NCI-H748 treated with DMSO at 0.1 percent for 48 hours (cell line): ENCODE measurements at places on chromosomes 13 and 19.
A peak's percentile ranks its signal among the peaks of the same experiment; 100 is the strongest.

DNA sequence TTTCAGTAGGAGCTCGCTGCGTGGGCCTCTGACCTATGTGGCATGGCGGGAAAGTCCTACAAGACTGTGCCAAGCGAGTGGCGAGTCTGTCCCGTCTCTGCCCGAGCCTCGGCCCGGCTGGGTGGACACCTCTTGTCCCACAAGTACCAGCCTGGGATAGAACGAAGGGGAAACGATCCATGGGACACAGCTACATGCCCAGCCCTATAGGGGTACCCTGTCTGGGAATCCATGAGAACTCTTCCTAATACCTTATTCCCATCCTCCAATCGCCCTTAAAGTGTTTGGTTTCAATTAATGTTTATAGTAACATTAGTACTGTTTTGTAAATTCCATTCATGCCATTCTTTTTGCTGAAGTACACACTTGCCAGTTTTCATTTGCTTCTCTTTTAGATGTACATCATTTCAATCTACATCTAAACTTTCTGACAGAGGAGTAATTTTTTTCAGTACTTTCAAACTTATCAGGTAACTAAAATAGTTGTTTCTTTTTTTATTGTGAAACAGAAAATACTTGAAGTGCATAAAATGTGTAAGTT, 667 bp upstream of the ZNF790 start:
- DNase-seq = no peak

GRCh38 chr13:41988244-41988643, 27.3 kb upstream of the VWA8 start:
- DNase-seq = no peak

GRCh38 chr19:56404705-56405056, 549 bp downstream of the ZNF583 start:
- DNase-seq = no peak

- DNase-seq = no peak
Measured at GRCh38 chr19:54439174-54439851, 9.7 kb upstream of the LENG8 start.

- no peak for DNase-seq
Measured at GRCh38 chr13:68304286-68304893, 1074.3 kb upstream of the PCDH9 start.

DNA sequence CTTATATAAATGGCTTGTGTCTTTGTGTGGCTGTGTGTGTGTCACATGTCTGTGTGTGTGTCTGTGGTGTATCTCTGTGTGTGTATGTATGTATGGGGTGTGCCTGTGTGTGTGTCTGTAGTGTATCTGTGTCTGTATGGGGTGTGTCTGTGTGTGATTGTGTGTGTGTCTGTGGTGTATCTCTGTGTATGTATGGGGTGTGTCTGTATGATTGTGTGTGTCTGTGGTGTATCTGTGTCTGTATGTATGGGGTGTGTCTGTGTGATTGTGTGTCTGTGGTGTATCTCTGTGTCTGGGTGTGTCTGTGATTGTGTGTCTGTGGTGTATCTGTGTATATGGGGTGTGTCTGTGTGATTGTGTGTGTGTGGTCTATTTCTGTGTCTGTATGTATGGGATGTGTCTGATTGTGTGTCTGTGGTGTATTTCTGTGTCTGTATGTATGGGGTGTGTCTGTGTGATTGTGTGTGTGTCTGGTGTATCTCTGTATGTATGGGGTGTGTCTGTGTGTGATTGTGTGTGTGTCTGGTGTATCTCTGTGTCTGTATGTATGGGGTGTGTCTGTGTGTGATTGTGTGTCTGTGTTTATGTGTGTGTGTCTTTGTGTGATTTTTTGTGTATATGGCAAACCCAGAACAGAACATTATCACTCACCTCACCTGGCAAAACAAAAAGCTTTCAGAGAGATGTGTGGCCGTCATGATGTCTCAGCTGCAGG, 56.1 kb upstream of the MCF2L start:
- DNase-seq = no peak

DNA sequence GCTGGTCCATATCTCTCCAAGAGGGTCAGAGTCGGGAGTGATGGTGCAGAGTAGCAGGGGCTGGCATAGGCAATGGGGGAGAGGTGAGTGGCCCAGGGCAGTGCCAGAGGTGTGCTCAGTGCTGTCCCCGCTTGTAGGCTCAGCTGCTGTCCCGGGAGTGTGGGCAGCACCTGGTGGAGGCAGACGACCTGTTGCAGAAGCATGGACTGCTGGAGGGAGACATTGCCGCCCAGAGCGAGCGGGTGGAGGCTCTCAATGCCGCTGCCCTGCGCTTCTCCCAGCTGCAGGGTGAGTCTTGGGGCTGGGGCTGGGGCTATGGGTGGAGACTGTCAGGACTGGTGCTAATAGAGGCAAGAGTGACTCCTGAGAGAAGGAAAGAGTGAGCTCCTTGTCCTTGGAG, 39.3 kb downstream of the SPTBN4 start:
- no peak for DNase-seq

GRCh38 chr13:113951246-113951999, 22.5 kb downstream of the C13orf46 start:
- DNase-seq = no peak

- peak; percentile 8 for DNase-seq
Measured at GRCh38 chr13:101283782-101284181, 132.5 kb downstream of the NALCN start.

- no peak for DNase-seq
Measured at GRCh38 chr19:45492627-45493470, 4.0 kb downstream of the RTN2 start.

DNA sequence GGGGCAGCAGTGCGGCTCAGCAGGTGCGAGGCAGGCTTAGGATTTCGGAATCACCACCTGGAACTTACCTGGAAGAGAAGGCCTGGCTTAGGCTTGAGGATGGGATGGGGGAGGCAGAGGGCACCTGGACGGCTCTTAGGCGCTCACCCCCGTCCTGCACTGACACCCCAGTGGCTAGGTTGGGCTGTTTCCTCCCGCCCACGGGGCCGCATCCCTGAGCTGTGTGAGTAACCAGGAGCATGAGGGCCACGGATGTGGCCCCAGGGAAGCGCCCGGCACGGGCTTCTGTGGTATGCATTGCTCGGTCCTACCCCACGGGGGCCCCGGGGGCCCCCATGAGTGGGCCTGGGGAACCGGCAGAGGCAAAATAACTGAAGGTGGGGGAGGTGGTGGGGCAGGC, 2.4 kb upstream of the NKPD1 start:
- DNase-seq = no peak

GRCh38 chr19:50803633-50804419, 13.6 kb downstream of the ACP4 start:
- DNase-seq = peak; percentile 64

GRCh38 chr13:93304134-93304533, 77.5 kb downstream of the GPC6 start:
- no peak for DNase-seq

GRCh38 chr19:16801600-16802013, 27.6 kb upstream of the SIN3B start:
- DNase-seq = no peak

- DNase-seq = no peak
Measured at GRCh38 chr13:110854866-110855265, 60.0 kb downstream of the ANKRD10 start.

DNA sequence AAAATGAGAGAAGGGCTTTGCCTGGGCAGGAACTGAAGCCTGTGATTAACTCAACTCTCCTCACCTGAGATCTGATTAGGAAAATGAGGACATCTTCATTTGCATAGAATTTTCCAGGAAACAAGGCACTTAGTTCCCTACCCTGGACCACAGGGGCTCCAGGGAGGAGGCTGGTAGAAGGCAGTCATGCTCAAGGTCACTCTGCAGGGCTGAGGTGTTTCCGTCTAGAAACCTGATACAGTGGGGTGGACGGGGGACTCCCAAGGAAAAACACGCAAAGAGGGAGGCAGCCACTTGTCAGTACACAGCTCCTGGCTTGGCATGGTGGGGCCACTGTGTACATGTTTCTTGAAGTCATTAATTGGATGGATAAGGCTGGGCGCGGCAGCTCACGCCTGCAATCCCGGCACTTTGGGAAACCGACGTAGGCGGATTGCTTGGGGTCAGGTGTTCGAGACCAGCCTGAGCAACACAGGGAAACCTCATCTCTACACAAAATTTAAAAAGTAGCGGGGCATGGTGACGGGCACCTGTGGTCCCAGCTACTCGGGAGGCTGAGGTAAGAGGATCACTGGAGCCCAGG, 6.0 kb downstream of the KLK14 start:
- no peak for DNase-seq

DNA sequence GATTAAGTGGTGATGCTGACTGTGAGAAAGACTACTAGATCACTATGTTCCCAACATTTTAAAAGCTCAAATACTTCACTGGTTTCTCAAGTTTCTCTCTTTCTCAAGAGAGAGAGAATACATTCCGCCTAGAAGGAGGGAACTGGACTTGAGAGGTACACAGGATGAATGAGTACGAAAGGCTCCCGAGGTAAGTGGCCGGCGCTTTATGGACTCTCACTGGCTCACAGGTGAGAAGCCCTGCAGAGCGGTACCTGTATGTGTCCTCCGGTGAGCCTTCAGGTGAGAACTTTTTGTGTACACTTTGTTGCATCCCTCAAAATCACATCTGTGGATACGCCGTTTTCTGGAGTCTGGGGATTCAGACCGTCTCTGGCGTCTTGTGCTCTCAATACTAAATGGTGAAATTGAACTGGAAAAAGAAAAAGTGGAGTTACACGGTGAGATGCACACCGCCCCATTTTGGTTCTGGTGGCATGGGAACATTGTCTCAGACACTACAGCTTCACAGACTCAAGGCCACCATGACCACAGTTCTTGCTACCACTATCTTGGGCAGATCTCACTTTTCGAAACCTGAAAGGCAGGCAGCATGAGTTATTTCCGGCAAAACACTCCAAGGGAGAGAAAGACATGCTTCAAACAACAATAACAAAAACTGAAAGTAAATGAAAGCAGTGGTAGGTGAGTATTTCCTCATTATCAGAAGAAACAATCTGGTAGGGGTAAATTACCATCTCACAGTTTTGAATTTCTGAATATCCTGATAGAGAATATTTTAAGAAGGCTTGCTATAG, 418.9 kb downstream of the KLF12 start:
- DNase-seq = no peak

GRCh38 chr13:48500652-48501197, 32.2 kb downstream of the RCBTB2 start:
- no peak for DNase-seq

GRCh38 chr19:46392252-46392801, 21.0 kb downstream of the CCDC8 start:
- DNase-seq = no peak

DNA sequence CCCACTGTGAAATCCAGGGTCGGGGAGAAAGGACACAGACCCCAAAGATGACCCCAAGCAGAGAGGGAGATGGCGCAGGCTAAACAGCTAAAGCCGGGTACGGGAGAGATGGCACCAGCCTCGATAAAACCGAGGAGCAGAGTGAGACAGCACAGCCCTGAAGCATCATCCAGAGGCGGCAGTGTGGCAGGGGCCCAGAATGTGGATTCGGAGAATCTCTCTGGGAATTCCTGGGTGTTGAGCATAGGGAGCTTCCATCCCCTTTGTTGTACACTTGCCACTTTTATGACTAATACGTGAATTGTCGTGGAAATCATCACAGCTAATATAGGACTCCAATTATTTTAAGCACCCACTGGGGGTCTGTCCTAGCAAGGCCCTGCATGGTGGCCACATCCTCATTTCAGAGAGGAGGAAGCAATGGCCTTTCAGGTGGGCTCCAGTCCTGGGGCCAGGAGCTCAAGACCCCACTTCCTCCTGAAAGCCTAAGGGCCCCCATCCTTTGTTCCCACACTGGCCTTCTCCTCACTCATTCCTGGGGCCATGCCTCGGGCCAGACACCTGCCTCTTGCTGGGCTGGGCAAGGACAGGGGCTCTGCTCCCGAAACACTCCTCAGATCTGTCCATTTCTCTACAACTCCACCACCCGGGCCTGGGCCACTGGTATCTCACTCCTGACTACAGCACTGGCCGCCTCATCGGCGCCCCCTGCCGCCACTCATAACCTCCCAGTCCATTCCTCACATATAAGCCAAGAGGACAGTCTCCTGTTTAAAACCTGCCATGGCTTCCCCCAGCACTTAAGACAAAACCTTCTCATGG, 29.3 kb upstream of the ATP1A3 start:
- no peak for DNase-seq

DNA sequence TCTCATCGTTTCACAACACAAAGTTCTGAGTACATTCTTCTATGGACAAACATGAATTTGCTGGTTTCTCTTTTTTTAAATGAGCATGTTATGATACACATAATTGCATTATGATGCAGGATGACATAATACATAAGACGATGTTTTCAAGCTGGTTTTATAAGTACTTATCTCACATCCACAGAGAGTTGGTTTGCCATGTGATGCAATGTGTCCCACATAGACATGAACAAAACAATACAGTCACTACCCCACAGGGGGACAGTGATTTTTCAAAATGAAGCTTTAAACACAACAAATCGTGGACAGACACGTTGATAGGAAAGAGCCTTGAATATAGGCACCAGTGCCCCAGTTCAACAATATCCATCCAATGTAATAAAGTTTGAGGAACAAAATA, 447.1 kb downstream of the KLF12 start:
- no peak for DNase-seq

- peak; percentile 66 for DNase-seq
Measured at GRCh38 chr13:39451301-39451700, 151.7 kb downstream of the LHFPL6 start.

DNA sequence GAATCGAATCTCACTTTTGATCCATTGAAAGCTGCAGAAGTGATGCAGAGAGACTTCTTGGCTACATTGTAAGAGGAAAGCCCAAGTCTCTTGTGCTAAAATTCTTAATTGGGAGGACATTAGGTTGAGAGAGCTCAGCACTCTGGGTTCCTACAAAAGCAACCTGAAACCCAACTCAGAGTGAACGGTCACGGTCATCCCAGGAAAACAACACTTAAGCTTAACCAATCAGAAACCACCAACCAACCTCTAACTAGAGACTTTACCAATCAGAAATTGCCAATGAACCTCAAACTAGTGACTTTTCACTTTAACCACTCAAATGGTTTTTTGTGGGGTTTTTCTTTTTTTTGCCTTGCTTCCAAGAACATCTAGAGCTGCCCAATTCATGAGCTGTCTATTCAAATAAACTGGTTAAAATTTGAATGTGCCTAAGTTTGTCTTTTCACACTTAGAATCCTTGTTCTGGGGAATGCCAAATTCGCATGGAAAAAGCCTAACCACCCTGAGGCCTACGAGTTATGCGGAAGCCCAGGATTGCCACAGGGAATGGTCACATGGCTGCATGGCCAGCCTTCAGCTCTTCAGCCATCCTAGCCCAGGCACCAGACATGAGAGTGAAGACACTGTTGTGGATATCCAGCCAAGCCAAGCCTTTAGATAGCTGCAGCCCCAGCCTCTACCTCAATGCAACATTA, 17.8 kb upstream of the CLN5 start:
- DNase-seq = no peak

GRCh38 chr13:67186995-67187569, 43.1 kb downstream of the PCDH9 start:
- DNase-seq = no peak

DNA sequence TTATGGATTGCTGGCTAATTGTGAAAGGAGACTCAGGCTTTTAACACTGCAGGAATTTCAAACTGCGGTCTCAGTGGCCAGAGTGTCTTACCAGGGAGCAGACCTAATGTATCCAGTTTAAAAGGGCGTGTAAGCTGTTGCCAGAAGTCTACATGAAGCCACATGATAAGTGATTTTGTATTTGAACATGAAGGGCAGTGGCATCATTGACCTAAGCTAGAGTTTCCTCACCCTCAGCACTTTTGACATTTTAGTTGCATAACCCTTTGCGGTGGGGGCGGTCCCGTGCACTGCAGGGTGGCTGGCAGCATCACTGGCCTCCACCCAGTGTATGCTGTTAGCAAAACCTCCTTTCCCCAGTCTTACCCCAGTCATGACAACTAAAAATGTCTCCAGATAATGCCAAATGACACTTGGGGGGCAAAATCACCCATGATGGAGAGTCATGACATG, 23.7 kb upstream of the GPR18 start:
- DNase-seq = no peak
